GM12878 (cell line): ENCODE measurements at places on chromosomes 4 and X. TPM values are rescaled to one million over a fixed set of nuclear protein-coding genes. Genes with fewer than 3 reads are reported as not detected.

DNA sequence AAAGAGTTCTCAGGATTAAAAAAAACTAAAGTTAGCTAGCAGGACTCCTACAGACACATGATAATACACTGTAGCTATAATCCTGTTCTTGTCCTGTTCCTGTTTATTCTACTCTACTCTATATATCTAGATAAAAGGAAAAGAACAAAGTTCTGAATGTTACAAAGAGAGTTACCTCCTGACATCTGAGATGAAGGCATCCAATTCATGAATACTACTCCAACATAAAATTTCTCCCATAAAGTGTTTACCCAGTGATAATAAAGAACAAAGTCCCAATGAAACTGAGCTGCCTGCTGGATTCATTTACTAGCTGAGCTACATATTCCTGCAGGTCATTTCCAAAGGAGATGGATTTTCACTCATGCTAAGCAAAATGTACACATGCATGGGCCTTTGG is 27.1 kb downstream of the SEPSECS start:
- H3K36me3 ChIP-seq, result no peaks in the 10 kb centered on the region; the same call in 1 of the 2 replicates
- no peak overlapping the region for H3K27ac ChIP-seq
- H3K27me3 ChIP-seq, result no peaks in the 10 kb centered on the region

DNA sequence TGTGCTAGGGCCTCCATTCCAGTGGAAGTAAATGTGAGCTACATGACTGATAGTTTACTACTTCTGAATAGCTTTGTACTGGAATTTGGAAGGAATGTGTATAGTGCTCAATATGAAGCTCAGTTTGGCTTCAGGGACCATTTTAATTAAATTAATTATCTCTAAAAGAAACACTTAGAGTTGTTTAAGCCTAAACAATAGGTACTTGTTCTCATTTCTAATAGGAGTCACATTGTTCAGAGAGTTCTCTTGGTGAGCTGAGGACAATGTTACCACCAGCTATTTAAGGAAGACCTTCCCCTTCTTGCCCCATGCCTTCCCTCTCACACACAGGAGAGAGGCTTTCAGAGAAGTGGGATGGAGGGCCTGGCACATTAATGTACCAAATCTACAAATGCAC is 78.3 kb downstream of the CHIC2 start:
- DNase-seq, result no peak
- no peak overlapping the region for H3K4me3 ChIP-seq
- H3K4me1 ChIP-seq, result no peaks in the 10 kb centered on the region
- no peak overlapping the region for H3K27ac ChIP-seq

DNA sequence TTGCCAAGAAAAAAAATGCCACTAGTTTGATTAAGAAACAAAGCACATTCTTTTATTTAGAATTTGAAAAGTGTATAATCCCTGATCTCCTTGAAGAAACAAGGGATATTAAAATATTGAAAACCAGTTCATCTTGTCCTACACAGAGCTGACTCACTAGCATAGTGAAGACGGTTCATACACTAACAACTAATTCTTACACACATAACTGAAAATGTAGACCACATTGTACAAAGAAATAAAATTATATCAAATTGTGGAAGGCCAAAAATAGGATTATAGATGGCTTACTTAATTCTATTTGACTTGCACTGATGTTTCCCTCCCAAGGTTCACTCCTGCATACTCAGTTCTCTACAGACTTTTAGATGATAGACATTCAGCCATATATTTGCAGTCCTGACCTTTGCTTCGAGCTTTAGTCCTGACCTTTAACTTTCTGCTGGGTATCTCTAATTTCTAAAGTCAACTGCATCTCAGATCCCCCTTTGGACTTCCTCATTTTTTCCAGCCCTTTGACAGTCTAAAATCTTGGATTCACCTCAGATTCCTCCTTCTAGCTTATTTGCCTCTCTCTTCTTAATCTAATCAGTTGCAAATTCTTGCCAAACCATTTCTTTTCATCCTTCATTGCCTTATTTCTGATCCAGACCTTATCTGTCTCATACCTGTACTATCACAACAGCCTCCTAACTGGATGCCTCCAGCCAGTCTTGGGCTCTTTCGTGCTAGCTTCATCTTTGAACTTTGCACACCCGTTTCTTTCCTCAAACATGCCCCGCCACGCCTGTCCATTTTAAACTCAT is 4.5 kb upstream of the WWC2 start:
- DNase-seq, result no peak
- peaks cover 3% of the 10 kb centered on the region for H3K27me3 ChIP-seq
- H3K4me1 ChIP-seq, result no peaks in the 10 kb centered on the region
- no peaks in the 10 kb centered on the region for H3K36me3 ChIP-seq
- no peak overlapping the region for H3K27ac ChIP-seq

DNA sequence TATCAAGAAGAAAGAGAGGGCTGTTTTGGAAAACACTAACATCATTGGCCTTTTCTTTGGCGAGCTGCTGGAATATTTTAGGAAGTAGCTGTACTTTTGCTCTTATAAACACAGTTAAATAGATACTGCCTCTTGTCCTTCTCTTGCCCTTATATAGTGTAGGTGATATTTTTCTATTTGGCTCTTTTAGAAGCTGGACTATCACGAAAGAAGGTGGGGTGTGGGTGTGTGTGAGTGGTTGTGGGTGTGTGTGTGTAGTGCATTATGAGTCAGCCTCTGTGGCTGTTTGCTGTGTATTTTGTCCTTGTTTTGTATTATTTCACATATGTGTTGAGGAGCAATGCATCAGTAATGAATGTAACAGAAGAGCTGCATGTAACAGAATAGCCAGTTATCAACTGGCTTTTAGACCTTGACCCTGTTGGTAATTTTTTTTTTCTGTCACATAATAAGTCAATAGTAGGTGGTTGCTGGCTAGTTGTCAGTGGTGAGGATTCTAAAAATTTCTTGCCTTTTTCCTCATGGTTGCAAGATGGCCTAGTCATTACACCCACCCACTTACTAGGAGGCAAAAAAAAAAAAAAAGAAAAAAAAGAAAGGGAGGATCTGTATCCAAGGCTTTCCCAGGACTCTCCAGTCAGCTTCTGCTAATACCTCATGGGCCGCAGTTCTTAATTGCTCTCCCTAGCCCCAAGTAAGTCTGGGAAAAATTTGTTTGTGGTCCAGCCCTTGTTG is 23.8 kb downstream of the ARHGAP10 start:
- H3K27ac ChIP-seq, result peak overlapping the region; percentile 28; the same call in 1 of the 2 replicates
- DNase-seq, result no peak
- H3K4me1 ChIP-seq, result peaks cover 17% of the 10 kb centered on the region
- no peaks in the 10 kb centered on the region for H3K27me3 ChIP-seq
- no peak overlapping the region for H3K4me3 ChIP-seq

AP1S2 gene
- 41.7 and 43.8 TPM in 2 replicates for total RNA-seq
